ENCODE measurements at places on chromosomes 5 and 9.

GRCh38 chr9:23587903-23588302, 238.1 kb downstream of the ELAVL2 start:
- DNase-seq: no peak

GRCh38 chr5:178360222-178360925, 127.8 kb upstream of the PHYKPL start:
- no peak for DNase-seq

DNA sequence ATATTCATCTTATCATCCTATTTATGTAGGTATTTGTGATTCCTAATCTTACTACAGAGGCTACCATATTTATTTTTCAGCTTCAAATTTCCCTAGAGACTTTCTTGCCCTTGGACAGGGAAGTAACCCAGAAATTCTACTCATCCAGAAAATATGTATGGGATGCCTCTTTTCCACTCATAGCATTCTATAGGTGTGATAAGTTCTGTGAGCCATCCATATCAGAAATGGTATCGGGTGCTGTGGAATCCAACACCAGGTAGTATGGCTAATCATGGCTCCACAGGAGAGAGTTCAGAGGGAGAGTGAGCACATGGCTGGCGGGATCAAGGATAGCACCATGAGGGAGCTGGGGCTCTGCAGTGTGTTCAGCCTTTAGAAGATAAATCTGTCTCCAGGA, 349.3 kb upstream of the ACTBL2 start:
- DNase-seq: no peak

- DNase-seq: no peak
Measured at GRCh38 chr9:133250741-133251170, 24.2 kb downstream of the ABO start.

GRCh38 chr9:9246726-9247125, 1366.1 kb downstream of the PTPRD start:
- DNase-seq: no peak

DNA sequence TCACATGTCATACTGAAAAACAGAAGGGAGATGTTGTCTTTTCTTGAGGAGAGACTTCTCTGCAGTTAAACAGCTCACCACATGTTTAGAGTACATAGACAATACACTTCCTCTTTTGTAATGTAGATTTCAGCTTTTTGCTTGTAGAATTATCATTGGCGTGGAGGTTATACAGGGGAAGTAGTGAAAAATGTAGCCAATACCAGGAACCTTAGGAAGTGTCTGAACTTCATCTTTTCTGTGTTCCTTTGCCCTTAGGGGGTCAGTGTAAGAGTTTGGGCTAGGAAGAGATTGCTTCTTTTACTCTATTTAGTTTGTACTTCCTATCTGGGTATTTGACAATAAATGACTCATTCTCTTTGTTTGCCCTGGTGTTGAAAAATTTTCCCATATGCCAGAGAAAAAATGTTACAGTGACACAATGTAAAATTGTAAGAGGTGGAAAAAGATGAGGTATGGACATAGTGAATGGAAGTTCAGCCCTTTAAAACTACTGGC, 21.0 kb upstream of the CDKN2B start:
- no peak for DNase-seq

GRCh38 chr9:78026416-78026815, 5.2 kb downstream of the GNAQ start:
- no peak for DNase-seq

DNA sequence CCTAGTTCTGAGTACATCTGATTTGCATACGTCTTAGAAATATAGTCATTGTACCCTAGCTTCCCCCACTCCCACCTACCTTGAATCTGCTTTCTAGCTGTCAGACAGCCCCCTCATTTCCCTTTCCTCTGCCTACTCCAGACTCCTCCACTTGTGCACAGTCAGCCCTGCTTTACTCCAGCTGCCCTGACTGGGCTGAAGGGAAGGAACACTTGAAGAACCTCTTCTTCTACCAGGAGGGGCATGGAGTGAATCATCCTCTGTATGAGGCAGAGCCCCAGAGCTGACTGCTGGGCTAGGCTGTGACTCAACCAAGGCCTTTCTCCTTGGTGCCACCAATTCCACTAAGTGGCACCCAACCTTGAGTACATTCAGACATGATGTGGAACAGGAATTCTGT, 18.1 kb upstream of the ZFR start:
- DNase-seq: no peak

GRCh38 chr5:132019857-132020555, 8.5 kb upstream of the ACSL6 start:
- peak; percentile 45 for DNase-seq

DNA sequence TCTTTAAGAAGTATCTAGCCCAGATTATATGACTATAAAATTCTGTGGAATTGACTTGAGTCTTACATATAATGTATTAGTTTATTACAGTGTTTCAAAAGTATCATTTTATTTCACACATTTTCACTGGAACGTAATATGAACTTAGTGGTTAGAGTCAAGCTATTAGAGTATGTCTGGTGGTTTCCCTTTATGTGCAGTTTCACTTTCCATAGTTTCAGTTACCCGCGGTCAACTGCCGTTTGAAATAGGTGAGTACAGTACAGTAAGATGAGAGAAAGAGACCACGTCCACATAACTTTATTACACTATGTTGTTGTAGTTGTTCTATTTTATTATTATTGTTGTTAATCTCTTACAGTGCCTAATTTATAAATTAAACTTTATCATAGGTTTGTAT, 50.5 kb downstream of the COMMD10 start:
- DNase-seq: no peak
